ENCODE measurements at places on chromosomes 12 and 14.

GRCh38 chr14:33390335-33390734, 451.7 kb downstream of the NPAS3 start:
- no peak for DNase-seq

- no peak for DNase-seq
Measured at GRCh38 chr12:55729819-55730818, 1.3 kb upstream of the CD63 start.

GRCh38 chr12:62259631-62259992, 592 bp upstream of the USP15 start:
- DNase-seq: no peak

DNA sequence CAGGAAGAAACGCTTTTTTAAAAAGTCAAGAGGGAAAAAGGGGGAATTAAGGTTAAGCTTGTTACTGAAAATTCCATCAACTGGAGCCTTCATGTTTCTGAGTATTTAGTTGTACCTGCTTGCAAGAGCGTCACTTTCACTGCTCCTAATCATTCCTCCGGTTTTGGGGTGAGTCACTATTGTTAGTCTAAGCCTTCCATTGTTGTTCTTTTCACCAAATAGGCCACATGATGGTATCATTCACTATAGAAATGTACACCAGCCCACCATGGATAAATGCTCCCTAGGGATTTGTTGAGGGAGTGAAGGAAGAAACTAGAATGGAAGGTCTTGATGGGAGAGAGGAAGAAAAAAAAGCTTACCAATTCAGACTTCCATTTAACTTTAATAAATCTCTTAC, 3.0 kb downstream of the IL22 start:
- no peak for DNase-seq

DNA sequence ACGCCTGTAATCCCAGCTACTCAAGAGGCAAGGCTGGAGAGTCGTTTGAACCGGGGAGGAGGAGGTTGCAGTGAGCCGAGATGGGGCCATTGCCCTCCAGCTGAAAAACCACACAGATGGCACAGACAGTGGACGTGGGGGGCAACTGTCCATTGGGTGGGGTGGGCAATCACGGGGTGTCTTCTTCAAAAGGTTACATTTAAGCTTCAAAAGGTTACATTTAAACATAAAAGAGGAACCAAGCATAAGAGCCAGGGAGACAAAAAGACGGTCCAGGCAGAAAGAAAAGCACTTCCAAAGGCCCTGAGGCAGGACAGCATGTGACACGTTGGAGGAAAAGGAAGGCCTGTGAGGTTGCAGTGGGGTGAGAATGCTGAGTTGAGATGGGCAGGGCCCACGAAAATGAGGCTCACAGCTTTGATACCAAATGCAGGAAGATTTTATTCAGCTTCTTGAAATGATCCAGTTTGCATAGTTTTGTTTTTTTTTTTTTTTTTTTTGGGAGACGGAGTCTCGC, 10.7 kb downstream of the SCARB1 start:
- DNase-seq: no peak

- no peak for DNase-seq
Measured at GRCh38 chr14:75783184-75783583, 122.1 kb downstream of the TTLL5 start.

DNA sequence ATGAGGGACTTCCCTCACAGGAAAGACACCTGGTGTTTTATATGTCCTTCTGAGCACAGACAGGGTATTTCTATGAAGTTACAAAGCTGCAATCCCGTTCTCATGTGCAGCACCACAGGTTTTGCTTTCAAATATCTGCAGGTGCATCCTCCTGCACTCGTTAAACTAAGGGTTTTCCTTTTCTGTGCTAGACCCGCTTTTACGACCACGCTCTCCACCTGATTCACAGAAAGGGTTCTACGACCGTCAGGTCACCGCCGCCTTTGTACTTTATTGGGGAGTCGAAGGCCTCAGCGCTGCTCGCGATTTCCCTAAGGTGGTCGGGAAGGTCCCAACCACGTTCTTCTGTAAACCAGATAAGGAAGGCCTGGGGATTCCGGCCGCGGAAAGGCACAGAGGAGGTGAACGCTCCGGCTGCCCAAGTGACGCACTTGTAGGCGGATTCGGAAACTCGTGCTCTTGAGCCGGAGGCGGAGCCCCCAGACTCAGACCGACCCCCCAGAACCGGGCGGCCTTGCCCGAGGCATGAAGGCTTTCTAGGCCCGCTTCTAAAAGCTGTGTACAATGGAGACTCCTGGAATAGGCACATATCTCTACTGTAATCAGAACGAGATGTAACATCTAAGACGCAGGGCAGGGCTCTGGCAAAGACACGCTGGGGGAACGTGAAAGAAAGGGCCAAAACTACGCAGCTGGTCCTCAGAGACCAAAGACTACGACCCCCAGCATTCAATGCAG, 995 bp upstream of the HSP90B1 start:
- peak; percentile 70 for DNase-seq

DNA sequence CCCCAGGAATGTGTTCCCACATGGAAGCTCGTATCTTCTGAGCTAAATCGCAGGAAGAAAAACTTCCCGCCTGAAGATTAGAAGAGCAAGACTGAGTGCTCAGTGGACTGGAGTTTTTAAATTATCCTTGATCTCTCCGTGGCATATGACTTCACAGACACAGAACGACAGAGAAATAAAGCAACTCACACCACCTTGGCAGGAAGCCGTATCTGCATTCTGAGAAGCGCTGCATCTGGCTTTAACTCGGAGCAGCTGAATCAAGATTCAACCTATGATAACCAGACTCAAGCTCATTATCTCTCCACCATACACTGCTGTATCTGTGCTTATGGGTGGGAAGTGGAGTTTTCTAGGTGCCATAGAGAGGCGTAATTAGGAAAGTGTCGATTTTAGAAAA, 1482.7 kb downstream of the AACS start:
- no peak for DNase-seq

DNA sequence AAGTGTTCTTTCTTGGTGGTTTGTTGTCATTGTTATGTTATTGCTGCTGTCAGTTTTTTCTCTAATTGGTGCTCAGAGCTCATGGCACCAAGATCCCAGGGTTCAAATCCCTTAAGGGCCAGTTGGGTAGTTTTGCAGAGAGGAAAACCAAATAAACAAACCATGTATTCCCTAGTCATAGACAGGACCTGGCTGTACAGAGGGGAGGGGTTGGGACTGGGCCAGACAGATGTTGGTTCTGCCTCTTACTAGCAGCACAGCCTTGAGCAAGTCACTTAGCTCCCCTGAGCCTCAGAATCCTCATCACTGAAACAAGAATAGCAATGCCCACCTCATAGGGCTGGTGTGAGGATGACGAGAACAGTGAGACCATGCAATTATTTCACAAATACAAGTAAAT, 53.4 kb downstream of the LTBP2 start:
- DNase-seq: no peak

- DNase-seq: no peak
Measured at GRCh38 chr14:30179381-30180130, 251.9 kb upstream of the PRKD1 start.

Measured in NCI-H187 (cell line).